ENCODE measurements at places on chromosomes 4 and X. TPM values are rescaled to one million over a fixed set of nuclear protein-coding genes. Genes with fewer than 3 reads are reported as not detected.

Gene RTL5
- 0.95 TPM for total RNA-seq

Gene ARMCX1
- 5.2 TPM for total RNA-seq

Gene EXOC1L
- total RNA-seq = not detected

Gene MAGEA11
- not detected for total RNA-seq

Gene FAM47E
- total RNA-seq = 5.3 TPM

Gene RADX
- total RNA-seq = 1.1 TPM

Gene GSX2
- total RNA-seq = not detected

Gene UCP1
- not detected for total RNA-seq

Gene MAGEA8
- total RNA-seq = not detected

Gene EMD
- 37.2 TPM for total RNA-seq

Gene TNIP3
- not detected for total RNA-seq

Gene ADAM29
- total RNA-seq = not detected

Gene PPP1R2C
- total RNA-seq = not detected

Gene CENPVL1
- not detected for total RNA-seq

Gene TCEANC
- 2.7 TPM for total RNA-seq

Gene CLDN22
- total RNA-seq = not detected

Gene TCP11X2
- total RNA-seq = not detected

Gene BLTP1
- total RNA-seq = 41.3 TPM

Gene MAGEA4
- total RNA-seq = not detected

Gene CRLF2
- not detected for total RNA-seq

Gene LDB2
- 6.0 TPM for total RNA-seq

Gene SLC9B1
- 0.41 TPM for total RNA-seq

Gene RASGEF1B
- 8.2 TPM for total RNA-seq

Measured in pancreas (tissue), 10 donors.